ENCODE measurements at places on chromosomes 1 and 21. TPM values are rescaled to one million over a fixed set of nuclear protein-coding genes. Genes with fewer than 3 reads are reported as not detected.

- H3K36me3 ChIP-seq = no peaks in the 10 kb centered on the region
- H3K4me1 ChIP-seq = peaks cover 38% of the 10 kb centered on the region
- no peak overlapping the region for H3K4me3 ChIP-seq
- H3K27me3 ChIP-seq = no peaks in the 10 kb centered on the region
- no peak for DNase-seq
- no peak overlapping the region for H3K27ac ChIP-seq
These were observed 206.4 kb upstream of the RAB4A start for GRCh38 chr1:229064320-229065168.

- H3K4me1 ChIP-seq = peaks cover 8% of the 10 kb centered on the region
- H3K36me3 ChIP-seq = no peaks in the 10 kb centered on the region
- DNase-seq = no peak
- peaks cover 28% of the 10 kb centered on the region for H3K27me3 ChIP-seq
These were observed 546 bp upstream of the ZNF695 start for GRCh38 chr1:247008406-247008799.

GRCh38 chr1:172601046-172601630, 57.8 kb upstream of the FASLG start:
- H3K27ac ChIP-seq = no peak overlapping the region
- no peak overlapping the region for H3K4me3 ChIP-seq
- no peaks in the 10 kb centered on the region for H3K27me3 ChIP-seq

AK5 gene
- 32.0 TPM for total RNA-seq
